ENCODE measurements at places on chromosomes 11 and 22.

- no peak for DNase-seq
These were observed 1408.4 kb upstream of the TENM4 start for GRCh38 chr11:80849253-80849652.

GRCh38 chr11:19785265-19785664, 72.6 kb downstream of the NAV2 start:
- DNase-seq, result no peak

DNA sequence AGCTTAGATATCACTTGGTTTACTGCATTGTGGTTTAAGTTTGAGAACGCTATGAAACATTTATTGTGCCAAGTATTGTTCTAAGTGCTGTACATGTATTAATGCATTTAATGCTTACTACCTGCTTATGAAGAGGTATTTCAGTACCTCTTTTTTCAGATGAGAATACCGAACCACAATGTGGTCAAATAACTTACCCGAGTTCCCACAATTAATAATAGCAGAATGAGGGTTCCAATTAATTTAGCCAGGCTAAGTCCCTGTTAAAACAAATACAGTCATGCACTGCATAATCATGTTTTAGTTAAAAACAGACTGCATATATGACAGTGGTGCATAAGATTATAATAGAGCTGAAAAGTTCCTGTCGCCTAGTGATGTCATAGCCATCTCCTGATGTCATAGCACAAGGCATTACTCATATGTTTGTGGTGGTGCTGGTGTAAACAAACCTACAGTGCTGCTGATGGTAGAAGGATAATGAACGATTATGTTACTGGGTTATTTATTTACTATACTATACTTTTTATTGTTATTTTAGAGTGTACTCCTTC, 4.3 kb downstream of the ZC3H12C start:
- no peak for DNase-seq

DNA sequence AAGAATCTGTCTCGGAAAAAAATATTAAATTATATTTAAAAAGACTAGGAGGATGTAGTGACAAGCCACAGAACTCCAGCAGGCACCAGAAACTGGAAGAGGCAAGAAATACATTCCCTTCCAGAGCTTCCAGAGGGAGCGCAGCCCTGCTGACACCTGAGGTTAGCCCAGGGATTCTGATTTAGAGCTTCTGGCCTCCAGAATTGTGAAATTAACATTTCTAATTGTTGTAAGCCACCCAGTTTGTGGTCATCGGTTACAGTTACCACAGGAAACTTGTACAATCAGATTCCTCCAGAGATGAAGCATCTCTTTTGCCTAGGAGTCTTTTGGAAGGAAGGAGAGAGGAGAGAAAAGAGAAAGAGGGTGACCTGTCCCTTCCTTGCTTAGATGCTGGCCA, 6.4 kb upstream of the UBASH3B start:
- no peak for DNase-seq

DNA sequence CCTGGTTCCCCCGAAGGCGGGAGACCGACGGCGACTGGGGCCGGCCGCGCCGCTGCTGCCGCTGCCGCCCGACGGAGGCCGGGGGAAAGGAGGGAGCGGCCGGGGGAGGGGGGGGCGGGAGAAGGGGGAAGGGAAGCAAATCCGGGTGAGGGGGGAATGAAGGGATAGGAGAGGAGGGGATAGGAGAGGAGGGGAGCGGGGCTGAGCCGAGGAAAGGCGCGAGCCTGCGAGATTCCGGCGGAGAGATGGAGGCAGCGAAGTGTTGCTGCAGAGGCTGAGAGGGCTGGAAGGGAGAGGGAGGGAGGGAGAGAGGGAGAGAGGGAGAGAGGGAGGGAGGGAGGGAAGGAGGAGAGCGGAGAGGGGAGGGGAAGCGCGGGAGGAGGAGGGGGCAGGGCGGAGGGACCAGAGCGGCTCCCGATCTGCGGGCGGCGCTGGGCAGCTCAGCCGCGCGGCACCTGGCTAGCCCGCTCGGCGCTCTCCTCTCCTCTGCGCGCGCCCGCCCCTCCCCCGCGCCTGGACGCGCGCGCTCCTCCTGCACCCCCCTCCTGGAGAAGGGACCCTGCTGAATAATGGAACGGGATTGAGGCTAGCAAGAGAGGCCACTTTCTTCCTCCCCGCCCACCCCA, 52.3 kb downstream of the SLC22A12 start:
- peak; percentile 68 for DNase-seq

- DNase-seq, result no peak
These were observed 11.0 kb downstream of the POU2AF3 start for GRCh38 chr11:111309215-111309915.

DNA sequence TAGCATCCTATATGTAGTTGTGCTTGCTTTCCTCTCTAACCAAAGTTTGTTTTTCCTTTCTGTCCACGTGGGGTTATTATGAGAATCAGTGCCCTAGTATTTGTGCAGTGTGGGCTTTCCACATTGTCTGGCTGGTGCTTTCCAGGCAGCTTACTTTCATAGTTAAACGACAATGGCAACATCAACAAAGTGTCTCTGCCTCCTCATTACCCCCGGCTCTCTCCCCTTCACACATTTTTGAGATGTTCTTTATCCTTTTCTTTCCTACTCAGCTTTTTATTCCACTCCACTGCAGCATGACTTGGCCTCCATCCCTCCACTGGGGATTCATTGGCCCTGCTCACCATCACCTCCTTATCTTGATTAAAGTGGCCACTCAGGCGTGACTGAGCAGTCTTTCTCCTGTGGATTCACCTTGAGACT, 19.1 kb downstream of the SPECC1L start:
- peak; percentile 69 for DNase-seq

- peak; percentile 94 for DNase-seq
These were observed 697 bp downstream of the TPBGL start for GRCh38 chr11:75241036-75241905.

DNA sequence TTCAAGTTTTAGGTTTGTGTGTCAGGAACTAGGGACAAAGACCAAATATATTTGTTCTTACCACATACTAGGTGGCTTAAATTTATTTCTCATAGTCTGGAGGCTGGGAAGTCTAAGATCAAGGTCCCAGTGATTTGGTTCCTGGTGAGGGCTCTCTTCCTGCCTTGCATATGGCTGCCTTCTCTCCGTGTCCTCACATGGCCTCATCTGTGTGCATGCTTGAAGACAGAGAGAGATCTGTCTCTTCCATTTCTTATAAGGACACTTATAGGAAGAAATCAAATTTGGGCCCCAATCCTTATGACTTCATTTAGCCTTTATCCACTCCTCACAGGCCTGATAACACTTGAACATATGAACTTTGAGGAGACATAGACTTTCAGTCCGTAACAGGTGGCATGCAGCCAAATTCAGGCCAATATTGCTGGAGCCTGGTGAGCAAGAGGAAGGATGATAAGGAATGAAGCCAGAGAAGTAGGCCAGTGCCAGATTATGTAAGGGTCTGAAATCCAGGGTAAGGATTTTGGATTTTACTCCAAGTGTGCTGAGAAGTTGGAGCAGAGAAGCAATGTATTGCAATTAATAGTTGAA, 35.1 kb downstream of the TTC17 start:
- no peak for DNase-seq

DNA sequence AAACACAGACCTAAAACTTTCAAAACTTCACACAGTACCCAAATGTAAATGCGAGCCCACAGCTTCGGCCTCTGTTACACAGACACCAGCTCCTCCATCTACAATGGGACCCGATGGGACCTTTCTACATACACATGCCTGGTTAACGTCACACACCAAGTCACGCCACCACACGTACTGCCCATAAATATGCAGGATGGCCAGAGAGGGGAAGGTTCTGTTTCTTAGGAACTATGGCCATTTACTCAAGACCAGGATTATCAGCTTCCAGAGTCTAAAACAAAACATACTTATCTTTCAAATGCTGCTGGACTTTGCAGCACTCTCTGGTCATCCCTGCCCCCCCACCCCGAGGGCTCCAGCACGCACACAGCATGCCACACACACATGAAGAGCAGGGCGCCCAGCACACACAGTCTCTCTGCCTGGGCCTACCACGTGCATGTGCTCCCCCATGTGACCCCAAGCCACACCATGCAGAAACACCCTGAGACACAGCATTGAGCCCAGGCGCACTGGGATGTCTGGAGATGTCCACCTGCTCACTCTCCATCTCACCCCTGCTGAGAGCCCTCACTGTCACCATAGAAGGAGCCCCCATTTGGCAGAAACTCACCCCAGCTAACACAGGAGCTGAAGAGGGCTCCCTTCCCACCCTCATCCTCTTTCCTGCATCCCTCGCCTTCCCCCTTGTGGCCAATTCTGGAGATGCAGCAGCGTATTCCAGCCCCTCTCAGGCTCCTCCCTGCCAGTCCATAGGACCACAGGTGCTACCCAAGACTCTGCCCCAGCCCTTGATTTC, 61.8 kb downstream of the SLC22A12 start:
- peak; percentile 90 for DNase-seq

GRCh38 chr22:29689880-29690213, 30.0 kb upstream of the CABP7 start:
- DNase-seq, result peak; percentile 81

DNA sequence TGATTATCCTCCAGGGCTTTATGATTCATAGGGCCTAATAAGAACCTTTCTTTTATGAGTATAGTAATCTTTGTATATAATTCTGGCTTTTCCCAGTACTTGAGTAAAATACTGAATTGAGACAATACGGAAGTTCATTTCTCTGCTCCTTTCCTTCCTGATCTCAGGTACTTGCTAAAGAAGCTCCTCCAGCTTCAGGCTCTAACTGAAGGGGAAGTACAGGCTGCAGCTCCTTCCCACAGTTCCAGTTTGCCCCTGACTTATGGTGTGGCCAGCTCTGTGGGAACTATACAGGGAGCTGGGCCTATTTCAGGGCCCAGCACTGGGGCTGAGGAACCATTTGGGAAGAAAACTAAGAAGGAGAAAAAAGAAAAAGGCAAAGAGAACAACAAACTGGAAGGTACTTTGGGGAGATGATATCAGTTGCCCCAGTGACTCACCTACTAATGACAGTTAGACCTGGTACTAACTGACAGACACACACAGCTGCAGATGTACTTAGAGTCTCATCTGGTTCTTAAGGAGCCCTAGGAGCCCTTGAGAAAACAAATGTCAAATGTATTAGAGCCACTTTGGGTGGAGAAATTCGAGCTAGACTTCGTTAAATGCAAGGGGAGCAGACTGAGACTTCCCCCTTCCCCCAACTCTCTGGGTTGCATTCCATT, 3.0 kb downstream of the TBRG1 start:
- no peak for DNase-seq

GRCh38 chr11:91792779-91793262, 431.8 kb upstream of the FAT3 start:
- peak; percentile 66 for DNase-seq

DNA sequence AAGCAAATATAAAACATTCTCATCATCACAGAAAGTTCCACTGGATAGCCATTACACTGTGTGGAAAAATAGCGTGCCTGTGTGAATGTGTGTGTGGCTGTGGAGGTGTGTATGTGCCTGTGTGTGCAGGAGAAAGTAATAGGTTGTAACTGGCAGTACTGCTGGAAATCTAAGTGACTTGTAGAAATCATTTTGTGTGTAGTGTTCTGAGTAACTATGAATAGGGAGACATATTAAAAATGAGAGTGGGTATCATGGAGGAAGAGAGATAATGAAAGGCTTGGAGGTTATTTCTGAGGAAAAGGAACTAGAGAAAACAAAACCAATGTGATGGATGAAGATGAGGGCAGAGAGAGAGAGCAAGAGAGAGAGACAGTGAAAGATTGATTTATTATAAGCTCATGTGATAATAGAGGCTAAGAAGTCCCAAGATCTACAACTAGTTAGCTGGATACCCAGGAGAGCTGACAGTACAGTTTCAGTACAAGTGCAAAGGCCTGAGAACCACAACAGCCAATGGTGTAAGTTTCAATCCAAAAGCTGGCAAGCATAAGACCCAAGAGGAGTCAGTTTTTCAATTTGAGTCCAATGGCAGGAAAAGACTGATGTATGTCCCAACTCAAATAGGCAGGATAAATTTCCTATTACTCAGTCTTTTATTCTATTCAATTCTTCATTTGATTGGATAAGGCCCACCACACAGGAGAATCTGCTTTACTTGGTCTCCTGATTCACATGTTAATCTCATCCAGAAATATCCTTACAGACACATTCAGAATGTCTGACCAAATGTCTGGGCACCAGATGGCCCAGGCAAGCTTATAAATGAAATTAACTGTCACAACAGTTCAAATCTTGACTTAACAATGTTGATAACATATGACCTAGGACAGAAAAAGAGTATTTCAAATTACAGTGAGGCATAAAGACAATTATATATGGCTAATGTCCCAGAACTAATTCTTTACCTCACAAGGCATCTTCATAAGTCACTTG, 14.9 kb downstream of the KBTBD3 start:
- no peak for DNase-seq
